SK-N-DZ (cell line): ENCODE measurements at places on chromosomes 4 and X.

DNA sequence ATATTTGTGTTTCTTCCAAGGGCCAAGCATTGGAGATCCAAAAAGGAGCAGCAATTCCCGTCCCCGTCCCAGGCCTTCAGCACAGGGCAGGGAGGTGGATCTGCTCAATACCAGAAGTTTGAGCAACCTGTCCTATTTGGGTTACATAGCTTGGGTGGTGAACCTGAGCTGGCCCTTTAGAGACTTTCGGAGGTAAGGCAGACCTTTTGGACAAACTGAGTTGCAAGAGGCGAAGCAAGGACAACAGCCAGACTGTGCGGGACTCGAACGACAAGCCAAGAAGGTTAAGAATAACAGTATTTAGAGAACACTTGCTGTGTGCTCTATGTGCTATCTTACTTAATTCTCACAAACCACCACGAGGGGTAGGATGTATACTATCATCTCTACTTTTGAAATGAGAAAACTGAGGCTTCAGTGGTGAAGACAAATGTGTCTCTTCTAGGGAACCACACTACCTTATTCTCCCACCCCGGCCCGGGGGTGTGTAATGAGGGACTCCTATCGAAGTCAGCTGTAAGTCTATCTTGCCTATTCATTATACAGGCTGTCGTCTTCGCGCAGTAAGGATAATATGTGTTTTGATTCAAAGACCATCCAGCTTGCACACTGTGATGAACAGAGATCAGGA, 1.3 kb downstream of the NOP14 start:
- peak; percentile 42 for DNase-seq

DNA sequence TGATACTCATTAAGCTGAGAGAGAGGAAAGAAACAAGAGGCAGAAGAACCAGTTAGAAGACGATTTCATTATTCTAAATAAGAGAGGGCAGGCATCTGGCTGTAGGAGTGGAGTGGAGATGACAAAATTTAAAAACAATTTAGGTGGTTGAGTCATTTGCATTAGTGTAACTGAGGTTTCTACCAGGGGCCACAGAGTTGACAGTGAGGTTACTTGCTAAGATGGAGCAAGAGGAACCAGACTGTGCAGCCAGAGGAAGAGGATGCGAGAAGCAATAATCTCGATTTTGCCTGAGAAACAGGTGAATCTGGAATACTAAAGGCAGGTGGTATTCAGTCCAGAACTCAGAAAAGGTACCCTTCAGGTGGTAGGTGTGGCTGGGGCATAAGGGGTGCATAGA, 491.9 kb downstream of the MID1IP1 start:
- DNase-seq = no peak

DNA sequence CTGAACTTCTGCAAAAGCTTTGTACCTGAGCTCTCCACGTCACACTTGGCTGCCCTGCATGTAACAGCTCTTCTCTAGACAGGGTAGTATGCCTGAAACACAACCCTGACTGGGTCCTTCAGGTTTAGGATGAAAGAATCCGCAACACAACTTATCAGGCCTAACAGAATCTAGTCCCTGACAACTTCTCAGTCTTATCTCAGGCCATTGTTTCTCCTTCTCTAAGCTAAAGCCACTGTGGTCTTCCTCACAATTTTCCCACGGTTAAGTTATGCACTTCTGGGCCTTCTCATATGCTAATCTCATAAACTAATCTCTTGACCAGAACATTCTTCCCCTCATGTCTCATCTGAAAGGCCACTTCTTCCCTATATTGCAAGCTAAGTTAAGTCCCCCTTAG, 10.8 kb upstream of the TMPRSS11B start:
- DNase-seq = no peak

GRCh38 chr4:43567644-43568043, 675.1 kb downstream of the GRXCR1 start:
- no peak for DNase-seq

GRCh38 chr4:76823495-76823894, 74.4 kb downstream of the SOWAHB start:
- DNase-seq = no peak

- DNase-seq = no peak
These were observed 99.8 kb downstream of the TSPAN5 start for GRCh38 chr4:98558471-98559169.

GRCh38 chr4:7822877-7823276, 116.8 kb downstream of the AFAP1 start:
- no peak for DNase-seq

DNA sequence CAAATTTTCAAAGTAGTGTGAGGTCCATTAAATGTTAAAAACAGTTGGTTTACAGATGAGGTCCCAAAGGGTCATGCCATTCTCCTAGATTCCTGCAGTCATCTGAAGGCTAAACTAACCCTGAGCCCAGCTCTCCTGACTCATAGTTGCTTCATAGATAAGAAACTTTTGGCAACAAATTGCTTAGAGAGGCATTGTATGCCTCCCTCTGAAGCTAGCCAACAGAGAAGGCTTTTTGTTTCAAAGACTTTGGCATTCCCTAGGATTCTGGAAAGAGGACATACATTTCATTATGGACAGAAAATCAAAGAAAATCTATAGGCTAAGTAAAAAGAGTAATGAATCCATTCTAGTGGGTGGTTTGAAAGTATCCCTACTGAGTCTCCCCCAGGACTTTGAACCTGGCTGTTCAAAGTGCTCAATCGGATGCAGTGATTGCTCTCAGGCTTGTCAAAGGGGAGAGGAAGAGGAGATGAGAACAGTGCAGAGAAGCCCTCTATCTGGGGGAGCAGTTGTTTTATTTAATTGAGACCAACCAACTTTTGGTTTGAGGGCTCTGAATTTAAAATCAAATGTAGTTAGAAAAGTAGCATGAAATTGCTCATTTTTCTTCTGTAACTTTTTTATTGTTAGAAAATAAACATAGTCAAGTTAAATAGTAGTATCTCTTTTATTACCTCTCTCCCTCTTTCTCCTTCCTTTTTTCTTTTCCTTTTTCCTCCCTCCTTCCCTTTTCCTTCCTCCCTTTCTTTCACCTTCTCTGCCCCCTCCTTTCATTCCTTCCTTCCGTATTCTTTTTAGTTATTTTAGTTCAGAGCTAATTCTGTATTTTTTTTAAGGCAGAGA, 72.3 kb upstream of the ZNF518B start:
- DNase-seq = no peak

DNA sequence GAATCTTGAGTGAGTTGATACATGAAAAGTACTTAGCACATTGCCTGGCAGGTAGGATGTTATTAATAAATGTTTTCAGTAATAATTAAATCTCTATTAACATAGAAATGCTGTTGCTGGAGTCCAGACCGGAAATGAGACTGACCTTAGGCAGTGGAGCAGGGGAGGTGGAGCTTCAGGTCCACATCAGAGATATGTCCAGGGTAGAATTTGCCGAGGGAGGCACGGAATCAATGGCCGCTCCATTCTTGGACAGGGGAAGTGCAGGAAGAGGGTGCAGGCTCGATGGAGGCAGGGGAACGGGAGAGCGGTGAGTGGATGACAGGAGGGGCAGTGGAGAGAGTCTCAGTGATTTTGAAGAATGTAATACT, 107.3 kb downstream of the GATB start:
- no peak for DNase-seq

DNA sequence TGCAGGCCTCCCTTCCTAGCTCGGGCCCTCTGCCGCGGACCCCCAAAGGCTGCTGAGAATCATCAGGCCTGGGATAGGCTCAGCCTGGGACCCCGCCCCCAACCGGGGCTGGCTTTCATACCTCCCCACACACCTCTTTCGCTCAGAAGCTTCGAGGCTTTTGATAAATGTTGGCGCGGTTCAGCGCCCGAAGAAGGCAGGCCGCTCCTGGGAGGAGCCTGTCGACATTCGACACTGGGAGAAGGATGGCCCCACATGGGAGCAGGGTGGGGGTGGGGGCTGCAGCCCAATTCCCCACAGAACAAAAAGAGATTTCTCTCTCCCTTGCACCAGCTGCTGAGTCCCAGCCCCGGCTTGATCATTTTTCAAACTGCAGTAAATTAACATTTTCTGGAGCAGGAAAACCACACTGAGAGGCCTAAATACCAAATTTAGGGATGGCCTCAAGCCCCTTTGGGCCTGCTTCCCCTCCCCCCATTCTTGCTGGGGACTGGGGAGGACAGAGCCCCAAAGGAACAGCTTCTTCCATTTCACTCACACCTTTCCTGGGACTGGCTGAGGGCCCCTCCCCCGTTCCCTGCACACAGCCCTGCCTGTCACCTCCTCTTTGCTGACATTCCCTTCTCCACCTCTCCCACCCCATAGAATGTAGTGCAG, 112.9 kb upstream of the PJA1 start:
- DNase-seq = no peak

DNA sequence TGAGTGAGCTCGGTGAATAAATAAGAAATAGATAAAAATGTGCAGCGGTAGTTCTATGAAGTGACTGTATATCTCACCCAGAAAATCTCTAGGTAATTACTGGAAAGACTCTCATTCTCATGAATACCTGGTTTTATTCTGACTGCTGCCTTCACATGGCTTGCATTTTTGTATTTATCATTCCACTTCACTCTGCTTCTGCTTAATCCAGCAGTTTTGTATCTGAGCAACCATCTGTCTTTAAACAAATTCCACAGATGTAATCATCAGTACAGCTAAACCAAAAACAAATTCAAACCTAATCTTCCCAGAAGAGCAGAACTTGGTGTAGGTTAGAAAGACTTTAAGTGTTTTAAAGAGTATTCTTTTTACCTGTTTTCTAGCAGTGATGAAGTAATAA, 11.2 kb upstream of the ALB start:
- no peak for DNase-seq

DNA sequence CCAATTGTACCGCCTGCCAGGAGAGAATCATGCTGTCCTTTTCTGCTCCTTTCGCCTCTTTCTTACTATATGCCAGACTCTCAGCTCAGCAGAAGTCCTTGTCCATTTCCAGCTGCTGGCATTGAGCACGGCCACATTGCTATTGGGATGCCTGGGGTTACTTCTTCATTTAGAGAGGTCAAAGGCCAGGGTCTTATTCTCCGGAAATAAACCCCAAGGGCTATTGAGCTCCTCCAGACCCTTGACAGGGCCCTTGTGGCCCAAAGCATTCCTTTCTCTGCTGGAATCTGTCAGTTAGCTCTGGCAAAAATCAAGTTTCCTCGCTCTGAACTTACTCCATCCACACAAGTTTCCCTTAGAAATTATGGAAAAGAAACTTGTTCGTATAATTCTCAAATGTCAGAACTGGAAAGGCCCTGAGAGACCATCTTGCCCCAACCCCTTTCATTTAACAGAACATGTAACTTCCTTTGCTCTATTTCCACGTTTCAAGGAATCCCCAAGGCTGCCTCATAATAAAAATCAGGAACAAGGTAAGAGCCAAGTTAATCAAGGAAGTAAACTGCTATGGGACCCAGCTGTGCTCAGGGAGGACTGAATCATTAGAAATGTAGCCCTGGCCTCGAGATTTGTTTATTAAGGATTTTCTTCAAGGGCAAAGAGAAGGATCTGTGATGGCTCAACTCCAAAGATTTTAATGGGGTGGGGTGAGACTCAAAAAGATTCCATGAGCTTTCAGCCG, 11.8 kb downstream of the AKAP4 start:
- DNase-seq = no peak

- no peak for DNase-seq
These were observed 103.6 kb upstream of the TEX13D start for GRCh38 chrX:124228849-124229248.

GRCh38 chr4:183141997-183142396, 42.9 kb downstream of the WWC2 start:
- DNase-seq = no peak

- peak; percentile 97 for DNase-seq
These were observed 363.6 kb upstream of the FAM241A start for GRCh38 chr4:111781611-111782010.

DNA sequence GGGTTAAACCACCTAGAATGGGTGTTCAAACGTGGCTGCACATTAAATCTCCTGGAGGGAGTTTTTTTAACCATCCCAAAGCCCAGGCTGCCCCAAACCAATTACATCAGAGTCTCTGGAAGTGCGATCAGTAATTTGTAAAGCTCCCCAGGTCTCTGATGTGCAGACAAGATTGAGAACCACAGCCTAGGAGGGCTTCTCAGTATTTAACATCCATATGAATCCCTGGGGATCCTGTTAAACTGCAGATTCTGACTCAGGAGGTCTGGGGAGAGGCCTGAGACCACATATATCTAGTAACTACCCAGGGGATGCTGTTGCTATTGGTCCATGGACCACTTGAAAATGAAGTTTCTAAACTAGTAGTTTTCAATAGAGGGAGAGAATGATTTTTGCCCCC, 42.6 kb downstream of the SMPX start:
- DNase-seq = peak; percentile 68

DNA sequence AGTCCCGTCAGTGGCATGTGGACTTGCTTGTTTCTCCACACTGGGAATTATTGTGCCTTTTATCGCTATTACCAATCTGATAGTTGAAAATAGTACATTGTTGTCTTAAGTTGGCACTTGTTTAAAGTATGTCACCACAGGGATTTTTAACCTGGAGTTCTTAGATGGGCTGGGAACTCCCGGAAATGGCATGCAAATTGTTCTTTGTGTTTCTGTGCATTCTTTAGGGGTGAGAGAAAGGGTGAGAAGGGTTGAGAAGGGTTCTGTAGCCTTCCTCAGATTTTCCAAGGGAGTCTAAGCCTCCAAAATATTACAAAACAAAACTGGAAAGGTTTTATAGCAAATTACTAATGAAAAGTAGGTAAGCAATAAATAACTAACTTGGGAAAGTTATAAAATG, 176.9 kb downstream of the ZIC3 start:
- DNase-seq = no peak

GRCh38 chr4:85807247-85807950, 332.4 kb downstream of the ARHGAP24 start:
- no peak for DNase-seq

DNA sequence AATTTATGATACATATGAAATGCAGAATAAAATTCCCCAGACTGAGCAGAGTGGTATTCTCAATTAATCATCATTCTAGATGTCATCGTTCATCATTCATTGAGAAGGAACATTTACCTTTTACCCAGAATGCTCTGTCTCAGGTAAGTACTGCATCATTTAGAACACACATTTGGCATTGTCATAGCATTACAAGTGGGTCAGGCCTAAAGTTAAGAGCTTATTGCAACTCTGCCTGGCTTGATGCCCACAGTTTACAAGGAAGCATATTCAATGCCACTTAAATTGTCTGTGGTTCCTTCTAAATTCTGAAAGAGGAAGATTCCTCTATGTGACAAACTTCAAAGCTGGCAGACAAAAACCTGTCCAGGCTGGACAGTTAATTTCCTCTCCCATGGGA, 87.3 kb downstream of the CAMK2D start:
- DNase-seq = no peak

DNA sequence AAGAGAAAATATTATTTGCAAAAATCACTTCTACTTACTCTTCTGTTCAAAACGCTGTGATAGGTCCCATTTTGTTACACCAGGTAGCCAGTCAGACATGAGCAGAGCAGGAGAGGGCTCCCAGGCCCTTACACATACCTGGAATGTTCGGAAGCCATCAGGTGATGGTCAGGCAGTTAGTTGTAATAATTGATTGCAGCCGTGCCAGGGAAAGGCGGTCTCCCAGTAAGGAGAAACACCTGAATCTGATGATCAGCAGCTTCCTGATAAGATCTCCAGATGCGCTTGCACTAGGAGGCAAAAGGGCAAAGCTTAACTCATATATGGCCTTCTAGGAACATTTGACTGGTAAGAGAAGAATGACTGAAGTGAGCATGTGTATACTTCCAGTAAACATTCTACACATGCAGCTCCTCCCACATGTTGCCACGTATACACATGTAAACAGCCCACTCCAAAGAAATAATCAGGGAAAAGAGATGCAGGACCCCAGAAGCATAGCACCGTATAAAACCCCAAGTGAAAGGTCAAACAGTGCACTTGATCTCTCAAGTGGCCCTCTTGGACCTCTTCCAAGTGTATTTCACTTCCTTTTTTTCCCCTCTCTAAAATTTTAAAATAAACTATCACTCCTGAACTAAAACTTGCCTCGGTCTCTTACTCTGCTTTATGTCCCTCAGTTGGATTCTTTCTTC, 1338.0 kb downstream of the FSTL5 start:
- DNase-seq = peak; percentile 57
